ENCODE measurements at places on chromosomes 11 and 22.

DNA sequence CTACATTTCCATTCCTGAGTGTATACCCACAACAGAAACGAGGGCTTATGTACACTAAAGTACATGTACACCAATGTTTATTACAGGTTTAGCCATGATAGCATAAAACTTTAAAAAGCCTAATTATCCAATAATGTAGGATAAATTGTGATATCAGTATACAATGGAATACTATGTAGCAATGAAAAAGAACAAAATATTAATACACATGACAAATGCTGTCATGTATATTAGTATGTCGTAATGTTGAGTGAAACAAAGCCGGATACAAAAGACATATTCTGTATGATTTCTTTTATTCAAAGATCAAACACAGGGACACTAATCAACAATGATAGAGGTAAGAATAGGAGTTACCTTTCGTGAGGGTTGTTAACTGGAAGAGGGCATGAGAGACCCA is 2.7 kb downstream of the SAA4 start:
- DNase-seq, result no peak

DNA sequence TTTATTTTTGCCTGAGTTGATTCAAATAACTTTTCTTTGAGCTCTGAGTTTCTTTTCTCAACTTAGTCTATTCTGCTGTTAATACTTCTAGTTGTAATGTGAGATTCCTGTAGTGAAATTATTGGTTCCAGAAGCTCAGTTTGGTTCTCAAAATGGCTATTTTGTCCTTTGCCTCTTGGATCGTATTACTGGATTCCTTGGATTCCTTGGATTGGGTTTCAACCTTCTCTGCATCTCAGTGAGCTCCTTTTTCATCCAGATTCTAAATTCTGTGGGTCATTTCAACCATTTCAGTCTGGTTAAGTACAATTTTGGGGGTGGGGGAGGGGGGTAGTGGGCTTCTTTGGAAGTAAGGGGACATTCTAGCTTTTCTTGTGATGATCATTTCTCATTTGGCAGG is 341.1 kb upstream of the CNTN5 start:
- no peak for DNase-seq

GRCh38 chr11:45385844-45386243 is 99.7 kb upstream of the SYT13 start:
- DNase-seq, result no peak

GRCh38 chr11:2156416-2157182 is 4.4 kb downstream of the INS start:
- peak; percentile 79 for DNase-seq

GRCh38 chr11:34976496-34977088 is 60.2 kb downstream of the PDHX start:
- DNase-seq, result no peak

DNA sequence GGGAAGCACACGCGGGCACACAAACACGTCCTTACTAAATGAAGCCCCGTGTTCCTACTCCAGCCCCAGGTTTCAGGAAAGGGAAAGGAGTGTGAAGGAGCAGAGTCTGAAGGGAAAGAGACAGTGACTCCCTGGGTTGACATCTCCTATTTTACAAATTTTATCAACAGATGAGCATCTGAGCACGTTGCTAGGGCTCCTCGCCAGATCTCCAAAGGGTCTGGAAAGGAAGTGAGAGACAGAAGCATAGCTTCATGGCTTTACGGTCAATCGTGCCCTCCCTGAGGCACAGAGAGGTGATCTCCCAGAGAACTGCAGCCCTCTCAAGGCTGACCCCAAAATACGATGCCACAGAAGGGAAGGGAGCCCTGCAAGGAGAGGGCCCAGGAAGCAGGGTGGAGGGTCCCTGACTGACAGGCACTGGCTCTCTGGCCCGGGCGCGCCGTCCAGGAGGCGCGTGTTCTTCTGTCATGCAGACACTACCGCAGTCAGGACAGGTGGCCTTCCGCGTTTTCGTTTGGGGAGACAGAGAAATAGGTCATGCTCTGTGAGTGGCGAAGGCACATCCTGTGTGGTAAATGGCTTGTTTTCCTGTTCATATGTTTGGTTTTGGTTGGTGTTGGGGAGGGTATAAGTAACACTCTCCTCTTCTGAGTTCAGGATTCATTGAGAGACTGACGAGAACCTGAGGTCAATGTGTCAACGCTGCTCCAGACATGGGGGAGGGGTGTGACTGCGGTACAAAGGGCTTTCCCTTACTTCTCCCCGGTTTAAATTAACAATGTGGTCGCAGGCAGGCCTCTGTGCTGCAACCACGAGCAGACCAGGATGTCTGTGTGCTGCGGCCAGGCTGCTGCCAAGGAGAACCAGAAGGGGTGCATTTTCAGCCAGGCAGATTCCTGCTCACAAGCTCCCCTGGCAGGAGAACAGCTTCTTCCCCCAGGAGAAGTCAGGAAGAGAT is 813.3 kb downstream of the OPCML start:
- DNase-seq, result no peak

- no peak for DNase-seq
Measured at GRCh38 chr22:40641269-40641668, 4.8 kb upstream of the MRTFA start.

DNA sequence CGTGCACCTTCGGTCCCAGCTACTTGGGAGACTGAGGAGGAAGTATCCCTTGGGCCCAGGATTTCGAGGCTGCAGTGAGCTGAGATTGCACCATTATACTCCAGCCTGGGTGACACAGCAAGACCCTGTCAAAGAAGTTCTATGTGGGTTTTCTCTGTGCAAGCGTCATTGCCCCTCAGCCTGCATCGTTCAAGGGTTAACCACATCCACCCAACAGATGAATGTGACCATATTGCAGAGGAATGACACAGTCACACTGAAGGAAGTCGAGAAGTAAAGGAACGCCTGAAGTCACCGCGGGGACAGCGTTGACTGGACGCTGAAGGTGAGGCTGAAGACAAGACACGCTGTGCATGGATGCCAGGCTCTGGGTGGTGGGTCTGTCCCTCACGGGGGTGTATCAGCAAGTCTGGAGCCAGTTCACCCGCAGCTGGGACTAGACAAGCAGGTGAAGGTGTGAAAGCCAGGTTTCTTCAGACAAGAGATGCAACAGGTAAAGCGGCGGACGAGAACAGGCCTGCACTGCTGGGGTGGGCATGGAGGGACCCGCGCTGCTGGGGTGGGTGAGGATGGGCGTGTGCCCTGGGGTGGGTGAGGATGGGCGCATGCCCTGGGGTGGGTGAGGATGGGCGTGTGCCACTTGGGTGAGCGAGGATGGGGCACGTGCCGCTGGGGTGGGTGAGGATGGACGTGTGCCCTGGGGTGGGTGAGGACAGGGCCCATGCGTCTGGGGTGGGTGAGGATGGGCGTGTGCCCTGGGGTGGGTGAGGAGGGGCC is 36.5 kb upstream of the TOLLIP start:
- DNase-seq, result no peak

GRCh38 chr11:58573451-58574104 is 2.1 kb downstream of the LPXN start:
- peak; percentile 52 for DNase-seq

DNA sequence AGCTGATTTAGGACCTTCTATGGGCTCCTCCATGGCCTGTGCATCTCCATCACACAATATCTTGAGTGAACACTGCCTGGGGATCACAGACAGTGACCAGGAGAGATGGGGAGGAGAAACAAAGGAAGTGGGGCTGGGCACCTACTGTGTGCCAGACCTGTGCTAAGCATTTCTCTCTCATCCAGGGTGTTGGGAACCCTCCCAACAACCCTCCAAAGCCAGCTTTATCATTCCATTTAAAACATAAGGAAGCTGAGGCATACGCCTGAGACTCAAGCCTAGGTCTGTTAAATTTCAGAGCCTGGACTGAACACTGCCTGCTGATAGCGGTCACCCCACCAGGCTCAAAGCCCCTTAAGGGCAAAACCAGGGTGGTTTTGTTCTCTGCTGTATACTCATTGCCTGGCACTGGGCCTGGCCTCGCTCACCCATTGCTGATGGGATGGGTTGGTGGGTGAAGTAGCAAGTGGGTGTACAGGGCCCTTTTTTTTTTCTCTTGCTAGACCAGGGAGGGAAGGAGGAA is 130.1 kb downstream of the MN1 start:
- no peak for DNase-seq

- no peak for DNase-seq
Measured at GRCh38 chr11:121328176-121328966, 35.8 kb downstream of the SC5D start.

DNA sequence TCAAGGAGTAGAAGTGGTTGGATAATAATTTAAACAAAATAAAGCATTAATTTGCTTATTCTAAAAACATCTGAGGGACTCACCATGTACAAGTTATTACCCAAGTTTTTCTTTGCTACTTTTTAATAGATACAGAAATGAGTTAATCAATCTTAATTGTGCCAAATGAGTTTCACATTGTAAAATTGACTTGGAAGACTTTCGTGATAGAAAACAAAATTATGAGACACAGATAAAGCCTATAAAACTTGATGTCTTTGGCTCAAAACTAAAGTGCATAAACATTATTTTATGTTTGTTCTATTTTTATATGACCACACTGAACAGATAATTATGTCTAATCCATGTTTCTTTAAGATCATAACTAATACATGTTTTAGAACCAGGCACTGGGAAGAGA is 10.1 kb upstream of the CWF19L2 start:
- DNase-seq, result no peak

DNA sequence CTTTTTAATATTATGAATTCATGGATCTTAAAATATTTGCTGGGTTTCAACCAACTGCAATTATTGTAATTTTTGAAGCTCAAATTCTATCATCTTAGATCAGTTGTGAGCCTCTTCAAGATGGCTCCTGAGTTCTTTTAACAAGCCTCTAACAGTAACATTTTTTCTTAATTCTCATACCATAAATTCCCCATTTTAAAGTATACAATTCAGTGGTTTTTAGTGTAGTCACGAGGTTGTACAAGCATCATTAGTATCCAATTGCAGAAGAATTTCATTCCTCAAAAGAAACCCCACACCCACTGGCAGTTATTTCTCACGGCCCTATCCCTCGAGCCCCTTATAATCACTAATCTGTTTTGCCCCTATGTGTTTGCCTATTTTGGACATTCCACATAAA is 270.8 kb downstream of the SBF2 start:
- DNase-seq, result no peak

DNA sequence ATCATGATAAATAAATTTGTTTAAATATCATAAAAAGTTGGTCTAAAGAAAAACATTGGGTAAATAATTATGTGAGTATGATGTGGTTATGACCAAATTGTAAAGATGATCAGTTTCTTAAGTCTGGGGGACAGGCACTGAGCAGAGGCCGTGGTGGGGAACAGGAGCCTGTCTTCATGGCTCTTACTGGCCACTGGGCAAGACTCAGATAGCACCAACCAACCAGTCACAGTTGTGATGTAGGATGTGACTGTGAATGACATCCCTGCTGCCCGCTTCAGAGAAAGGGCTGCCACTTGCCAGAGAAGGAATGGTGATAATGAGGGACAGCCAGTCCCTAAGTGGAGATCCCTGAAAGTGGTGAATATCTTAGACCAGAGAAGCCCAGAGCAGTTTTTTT is 7.0 kb downstream of the PTPRJ start:
- DNase-seq, result no peak

DNA sequence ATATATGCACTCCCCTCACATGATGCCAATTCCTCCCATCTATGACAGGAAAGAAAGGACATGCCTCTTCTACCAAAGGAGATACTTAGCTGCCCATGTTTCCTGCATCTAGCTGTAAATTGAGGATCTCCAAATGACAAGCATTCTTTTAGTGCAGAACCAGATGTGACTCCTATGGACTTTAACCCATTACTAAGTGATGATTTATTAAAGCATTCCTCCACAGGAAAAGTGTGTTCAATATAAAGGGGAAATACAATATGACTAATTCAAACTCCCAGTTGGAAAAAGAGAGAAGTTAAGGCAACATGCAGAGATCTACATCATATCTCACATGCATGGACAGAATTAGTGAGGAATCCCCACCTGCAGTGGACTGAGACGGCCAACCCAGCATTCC is 221.3 kb downstream of the FAM76B start:
- DNase-seq, result no peak

DNA sequence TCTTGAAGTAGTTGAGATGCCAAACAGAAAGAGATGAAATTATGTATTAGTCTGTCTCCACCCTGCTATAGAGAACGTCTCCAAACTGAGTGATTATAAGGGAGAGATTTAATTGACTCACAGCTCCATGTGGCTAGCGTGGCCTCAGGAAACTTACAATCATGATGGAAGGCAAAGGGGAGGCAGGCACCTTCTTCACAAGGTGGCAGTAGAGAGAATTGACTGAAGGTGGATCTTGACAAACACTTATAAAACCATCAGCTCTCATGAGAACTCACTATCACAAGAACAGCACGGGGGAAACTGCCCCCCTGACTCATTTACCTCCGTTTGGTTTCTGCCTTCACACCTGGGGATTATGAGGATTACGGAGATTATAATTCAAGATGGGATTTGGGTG is 794.0 kb downstream of the CNTN5 start:
- DNase-seq, result no peak

GRCh38 chr22:50190182-50190940 is 4.6 kb downstream of the TRABD start:
- DNase-seq, result peak; percentile 94

DNA sequence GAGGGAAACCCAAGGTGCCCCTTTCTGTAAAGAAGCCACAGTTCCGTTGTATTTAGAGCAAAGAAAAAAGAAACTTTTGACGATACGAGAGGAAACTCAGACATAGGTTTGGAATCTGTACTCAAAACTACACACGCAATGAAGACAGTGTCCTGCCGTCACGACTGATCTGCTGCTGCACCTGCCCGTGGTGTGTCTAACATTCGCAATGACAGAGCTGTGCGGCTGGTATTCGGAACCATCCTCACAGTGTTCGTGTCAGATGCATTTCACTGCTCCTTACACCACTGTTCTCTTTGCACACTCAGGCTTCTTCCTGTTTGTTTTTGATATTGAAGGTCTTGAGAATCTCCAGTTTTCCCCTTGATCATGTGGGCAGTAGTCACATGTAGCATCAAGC is 84.8 kb downstream of the RTL6 start:
- DNase-seq, result no peak

DNA sequence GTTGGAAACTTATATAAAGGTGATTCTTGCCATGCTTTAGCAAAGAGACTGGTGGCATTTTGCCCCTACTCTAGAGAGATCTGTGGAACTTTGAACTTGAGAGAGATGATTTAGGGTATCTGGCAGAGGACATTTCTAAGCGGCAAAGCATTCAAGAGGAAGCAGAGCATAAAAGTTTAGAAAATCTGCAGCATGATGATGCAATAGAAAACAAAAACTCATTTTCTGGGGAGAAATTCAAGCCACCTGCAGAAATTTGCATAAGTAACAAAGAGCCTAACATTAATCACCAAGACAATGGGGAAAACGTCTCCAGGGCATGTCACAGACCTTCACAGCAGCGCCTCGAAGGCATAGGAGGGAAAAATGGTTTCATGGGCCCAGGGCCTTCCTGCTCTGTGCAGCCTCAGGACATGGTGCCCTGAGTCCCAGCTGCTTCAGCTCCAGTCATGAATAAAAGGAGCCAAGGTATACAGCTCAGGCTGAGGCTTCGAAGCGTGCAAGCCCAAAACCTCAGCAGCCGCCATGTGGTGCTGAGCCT is 83.4 kb downstream of the MRTFA start:
- no peak for DNase-seq

- DNase-seq, result no peak
Measured at GRCh38 chr11:9922806-9923205, 258.9 kb downstream of the SWAP70 start.

Data from lower lobe of right lung (tissue), 2 donors.